SK-N-SH (cell line): ENCODE measurements at places on chromosomes 3 and 15.

GRCh38 chr3:141998669-141999290 lies 122.3 kb downstream of the ATP1B3 start:
- peak; percentile 16 for DNase-seq
- H3K4me3 ChIP-seq = no peak overlapping the region
- peaks cover 3% of the 10 kb centered on the region for H3K36me3 ChIP-seq

- no peak overlapping the region for H3K27ac ChIP-seq
- H3K36me3 ChIP-seq = no peaks in the 10 kb centered on the region
- no peak for DNase-seq
These were observed 161.0 kb upstream of the FEZF2 start for GRCh38 chr3:62534326-62534725.

GRCh38 chr15:56047354-56047753 lies 53.9 kb upstream of the NEDD4 start:
- no peak overlapping the region; the same call in 1 of the 2 replicates for H3K27ac ChIP-seq
- no peak for DNase-seq
- no peak overlapping the region for H3K4me3 ChIP-seq
- H3K4me1 ChIP-seq = peaks cover 1% of the 10 kb centered on the region

GRCh38 chr3:129602730-129603560 lies 3.5 kb downstream of the PLXND1 start:
- H3K36me3 ChIP-seq = no peaks in the 10 kb centered on the region
- peak overlapping the region; percentile 71 for H3K27ac ChIP-seq
- no peak for DNase-seq
- peaks cover 18% of the 10 kb centered on the region; the same call in 1 of the 2 replicates for H3K4me1 ChIP-seq

DNA sequence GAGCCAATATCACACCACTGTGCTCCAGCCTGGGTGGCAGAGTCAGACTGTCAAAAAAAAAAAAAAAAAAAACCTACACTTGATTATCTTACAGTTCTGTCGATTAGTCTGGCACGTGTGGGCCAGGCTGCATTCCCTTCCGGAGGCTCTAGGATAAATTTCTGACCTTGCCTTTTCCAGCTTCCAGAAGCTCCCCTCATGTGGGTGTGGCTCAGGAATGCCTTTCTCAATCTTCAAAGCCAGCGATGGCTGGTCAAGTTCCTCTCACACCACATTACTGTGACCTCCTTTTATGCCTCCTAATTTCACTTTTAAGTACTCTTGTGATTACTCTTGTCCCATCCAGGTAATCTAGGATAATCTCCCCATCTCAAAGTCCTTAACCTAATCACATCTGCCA lies 58.2 kb upstream of the DUT start:
- no peak overlapping the region for H3K4me3 ChIP-seq
- H3K27ac ChIP-seq = no peak overlapping the region
- H3K27me3 ChIP-seq = no peaks in the 10 kb centered on the region
- no peaks in the 10 kb centered on the region for H3K4me1 ChIP-seq

DNA sequence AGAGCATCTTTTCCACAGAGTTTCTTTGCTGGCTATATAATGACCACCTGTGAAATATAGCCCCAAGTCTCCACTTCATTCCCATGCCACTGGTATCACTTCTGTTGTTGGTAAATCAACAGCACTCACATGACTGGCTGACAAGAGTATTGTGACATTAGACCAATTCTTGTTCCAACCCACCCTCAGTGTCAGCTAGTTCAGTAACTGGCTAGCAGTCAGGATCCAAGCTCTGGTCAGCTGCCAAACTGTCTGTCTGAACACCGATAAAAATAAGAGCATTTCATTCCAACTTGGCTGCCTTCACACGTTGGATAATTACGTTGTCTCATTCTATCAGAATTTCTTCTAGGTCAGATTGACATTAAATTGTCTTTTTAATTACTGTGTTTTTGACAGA lies 166.5 kb downstream of the USP13 start:
- H3K36me3 ChIP-seq = no peaks in the 10 kb centered on the region
- H3K27me3 ChIP-seq = no peaks in the 10 kb centered on the region
- no peak for DNase-seq
- H3K27ac ChIP-seq = no peak overlapping the region

DNA sequence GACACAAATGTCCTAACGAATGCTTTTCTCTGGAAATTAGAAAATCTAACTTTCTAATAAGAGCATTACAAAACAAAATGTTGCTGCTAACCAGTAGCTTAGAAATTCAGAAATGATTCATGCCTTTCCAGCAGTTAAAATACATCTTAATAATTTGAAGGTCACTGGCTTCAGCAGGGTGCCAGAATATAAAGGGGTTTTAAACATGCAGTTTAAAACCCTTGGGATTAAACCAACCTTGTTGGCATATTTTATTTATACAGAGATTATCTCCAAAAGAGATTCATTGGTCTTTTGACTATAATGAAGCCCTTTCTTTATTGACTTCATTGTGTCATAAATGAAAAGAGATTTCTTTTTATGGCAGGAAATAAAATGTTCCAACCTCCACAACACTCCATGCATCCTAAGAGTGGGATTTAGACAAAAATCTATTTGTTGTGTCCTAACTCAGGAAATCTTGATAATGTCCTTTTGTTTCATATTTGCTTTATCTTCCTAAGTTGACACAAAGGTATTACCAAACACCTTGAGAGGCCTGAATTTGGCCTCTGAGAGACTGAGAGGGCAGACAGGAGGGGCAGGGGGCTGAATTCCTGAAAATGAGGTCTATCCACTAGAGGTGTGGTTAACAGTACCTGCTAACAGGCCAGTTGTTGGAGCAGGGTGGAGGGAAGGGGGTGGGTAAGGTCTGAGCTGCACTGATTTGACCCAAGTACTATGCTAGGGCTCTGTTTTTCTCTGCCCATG lies 124.4 kb downstream of the FEZF2 start:
- no peak overlapping the region for H3K27ac ChIP-seq
- H3K27me3 ChIP-seq = no peaks in the 10 kb centered on the region
- no peaks in the 10 kb centered on the region for H3K36me3 ChIP-seq
- no peak overlapping the region for H3K4me3 ChIP-seq
- no peaks in the 10 kb centered on the region for H3K4me1 ChIP-seq

- no peaks in the 10 kb centered on the region for H3K36me3 ChIP-seq
- H3K4me3 ChIP-seq = no peak overlapping the region
- peaks cover 2% of the 10 kb centered on the region; the same call in 1 of the 2 replicates for H3K4me1 ChIP-seq
These were observed 22.3 kb upstream of the GHSR start for GRCh38 chr3:172470588-172470987.
